ENCODE measurements at places on chromosomes 6 and 20.

GRCh38 chr20:37759052-37759553 lies 65.3 kb downstream of the CTNNBL1 start:
- no peak for DNase-seq

DNA sequence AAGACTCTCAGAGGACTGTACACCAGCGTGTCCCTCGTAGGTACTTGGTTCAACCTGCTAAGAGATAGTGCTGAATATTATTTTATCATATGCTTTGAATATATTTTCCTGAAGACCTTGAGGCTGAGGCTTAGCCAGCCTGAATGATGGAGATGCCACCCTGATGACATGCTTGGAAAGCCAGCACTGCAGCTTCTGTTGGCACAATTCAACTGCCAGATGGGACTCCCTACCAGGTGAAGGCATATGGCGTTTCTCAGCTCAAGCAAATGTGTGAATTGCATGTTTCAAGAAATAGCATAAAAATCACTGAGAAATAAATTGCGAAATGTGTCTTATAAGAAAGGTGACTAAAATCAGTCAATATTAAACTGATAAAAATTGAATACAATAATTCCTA lies 228.1 kb upstream of the CST7 start:
- no peak for DNase-seq

GRCh38 chr6:36794713-36795065 lies 44.6 kb downstream of the CPNE5 start:
- no peak for DNase-seq

- DNase-seq = no peak
Measured at GRCh38 chr6:7956257-7956656, 45.7 kb upstream of the TXNDC5 start.

DNA sequence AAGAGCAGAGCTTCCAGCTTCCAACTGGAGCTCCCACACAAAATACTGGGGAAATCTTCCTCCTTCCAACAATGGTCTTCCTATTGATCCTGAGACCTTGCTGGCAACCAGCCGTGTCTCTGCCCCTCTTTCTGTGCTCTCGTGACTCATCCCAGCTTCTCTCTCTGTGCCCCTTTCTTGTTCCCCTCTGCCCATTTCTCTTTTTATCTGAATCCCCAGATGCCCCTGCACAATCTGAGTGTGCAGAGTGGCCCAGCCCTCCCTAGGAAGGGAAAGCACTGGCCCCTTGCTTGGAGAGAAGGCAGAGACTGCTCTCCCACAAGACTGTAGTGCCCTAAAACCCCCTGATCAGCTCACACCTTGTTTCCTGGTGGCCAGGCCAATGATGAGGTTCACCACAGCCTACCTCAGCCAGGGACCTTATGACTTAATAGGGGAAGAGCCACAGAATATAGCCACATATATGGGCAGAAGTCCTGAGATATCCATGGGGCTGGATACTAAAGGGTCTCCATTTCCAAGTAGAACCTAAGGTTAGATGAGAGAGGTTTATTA lies 23.1 kb upstream of the MAS1L start:
- no peak for DNase-seq

GRCh38 chr6:84575264-84575663 lies 189.1 kb downstream of the TBX18 start:
- DNase-seq = no peak

GRCh38 chr6:169277619-169278018 lies 24.0 kb upstream of the THBS2 start:
- DNase-seq = no peak

- DNase-seq = no peak
Measured at GRCh38 chr20:50572938-50573777, 63.0 kb downstream of the PTPN1 start.

DNA sequence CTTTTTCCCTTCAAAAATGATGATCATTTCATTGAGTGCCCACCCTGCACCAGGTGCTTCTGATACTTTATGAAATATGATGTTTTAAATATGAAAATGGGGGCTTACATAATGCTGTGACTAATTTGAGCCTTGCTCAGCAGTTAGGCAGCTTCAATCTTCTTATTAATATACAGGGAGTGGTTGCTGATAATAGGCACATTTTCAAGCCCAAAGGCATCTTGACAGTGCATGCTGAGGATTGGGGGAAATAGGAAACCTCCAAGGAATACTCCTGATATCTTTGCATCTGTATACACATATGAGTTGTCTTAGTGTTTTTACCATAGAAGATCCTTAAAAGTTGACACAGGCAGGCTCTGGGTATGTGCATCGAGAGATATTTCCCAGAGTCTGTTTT lies 262.3 kb upstream of the SASH1 start:
- no peak for DNase-seq

- DNase-seq = no peak
Measured at GRCh38 chr6:163625265-163625664, 210.7 kb downstream of the QKI start.

- DNase-seq = no peak
Measured at GRCh38 chr6:141165002-141165665, 967.6 kb upstream of the GJE1 start.

DNA sequence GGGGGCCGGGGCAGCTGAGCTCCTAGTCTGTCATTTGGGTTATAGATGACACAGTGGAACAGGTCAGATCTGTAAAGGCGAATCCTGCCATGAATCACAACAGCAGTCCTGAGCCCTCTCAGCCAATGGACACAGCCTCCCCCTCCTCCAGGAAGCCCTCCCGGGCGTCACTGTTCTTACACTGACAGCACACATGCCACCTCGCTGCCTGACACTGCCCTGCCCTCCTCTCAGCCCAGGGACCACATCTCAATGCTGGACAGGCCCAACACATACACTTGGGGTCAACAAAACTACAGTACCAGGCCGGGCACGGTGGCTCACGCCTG lies 26.8 kb downstream of the ZBTB46 start:
- DNase-seq = no peak

Measured in CD4-positive, alpha-beta T cell treated with Interleukin-21 for 1 hour (primary cell).